ENCODE measurements at places on chromosomes 7 and 10.

GRCh38 chr7:94656658-94656924 is 658 bp upstream of the SGCE start:
- DNase-seq, result no peak

DNA sequence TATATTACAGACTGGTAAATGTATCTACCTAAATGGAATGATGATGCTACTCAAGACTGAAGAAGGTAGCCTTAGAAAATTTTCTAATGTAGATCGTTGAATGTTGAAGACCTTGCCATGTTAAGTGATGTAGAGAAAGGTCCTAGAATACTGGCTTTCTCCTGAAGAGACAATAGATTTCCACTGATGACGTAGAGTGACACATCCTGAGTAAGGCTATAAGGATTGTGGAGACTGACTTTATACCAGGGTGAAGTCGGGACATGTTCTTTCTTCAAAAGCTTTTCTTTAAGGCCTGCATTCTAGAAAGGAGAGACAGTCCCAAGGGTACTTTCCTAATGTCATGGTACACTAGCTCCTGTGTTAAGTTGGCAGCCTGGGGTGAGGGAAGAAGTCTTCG is 58.6 kb downstream of the PCDH15 start:
- no peak for DNase-seq

- no peak for DNase-seq
These were observed 88.6 kb downstream of the VWDE start for GRCh38 chr7:12315049-12315448.

DNA sequence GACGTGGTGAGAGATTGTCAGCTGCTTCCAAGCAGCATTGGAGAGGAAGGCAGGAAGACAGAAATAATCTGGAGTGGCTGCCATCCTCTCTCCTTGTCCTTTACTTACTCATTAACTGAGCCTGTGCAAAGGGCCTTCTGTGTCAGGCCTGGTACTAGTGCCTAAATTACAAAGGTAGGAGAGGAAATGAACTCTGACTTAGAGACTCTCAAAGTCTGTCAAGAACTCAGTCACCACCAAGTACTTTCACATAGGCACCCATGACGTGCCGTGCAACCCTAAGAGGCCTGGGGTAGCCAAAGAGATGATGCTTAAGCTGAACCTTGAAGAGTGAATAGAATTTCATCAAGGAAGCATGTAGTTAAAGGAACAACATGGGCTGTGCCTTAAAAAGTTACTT is 866.9 kb downstream of the LRMDA start:
- DNase-seq, result no peak

DNA sequence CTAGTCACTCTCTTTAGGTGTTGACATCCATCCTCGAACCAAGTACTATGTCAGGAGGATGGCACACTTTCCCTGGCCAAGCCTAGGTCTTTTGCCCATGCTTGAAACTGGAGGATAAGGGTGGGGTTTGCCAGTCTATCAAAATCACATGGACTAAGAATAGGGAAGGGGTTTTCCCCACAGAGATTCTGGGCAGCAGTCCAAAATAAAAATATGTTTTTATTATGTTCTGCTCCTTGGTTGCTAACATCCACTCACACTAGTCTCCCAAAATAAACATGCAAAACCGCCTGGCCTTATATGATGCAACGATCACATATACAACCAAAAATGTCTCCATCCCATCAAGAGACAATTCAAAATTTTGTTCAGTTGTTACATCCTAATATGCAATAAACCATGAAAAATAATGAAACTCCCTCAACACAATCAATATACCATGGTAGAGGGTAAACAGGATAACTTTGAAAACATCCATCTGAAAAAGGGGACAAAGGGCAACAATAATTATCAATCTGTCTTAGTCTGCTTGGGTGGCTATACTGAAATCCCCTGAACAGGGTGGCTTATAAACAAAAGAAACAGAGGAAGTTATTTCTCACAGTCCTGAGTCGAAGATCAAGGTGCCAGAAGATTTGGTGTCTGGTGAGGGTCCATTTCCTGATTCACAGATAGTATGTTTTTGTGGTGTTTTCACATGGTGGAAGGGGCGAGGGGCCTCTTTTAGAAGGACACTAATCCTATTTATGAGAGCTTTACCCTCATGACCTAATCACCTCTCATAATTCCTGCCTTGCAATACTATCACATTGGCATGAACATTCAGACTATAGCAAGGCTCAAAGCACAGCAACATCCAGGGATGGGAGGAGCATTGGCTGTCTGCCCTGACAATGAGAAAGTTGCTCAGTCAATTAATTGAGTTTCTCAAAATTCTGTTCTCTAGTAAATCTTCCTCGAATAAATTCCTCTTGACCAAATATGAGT is 159.3 kb downstream of the ETV1 start:
- DNase-seq, result no peak

DNA sequence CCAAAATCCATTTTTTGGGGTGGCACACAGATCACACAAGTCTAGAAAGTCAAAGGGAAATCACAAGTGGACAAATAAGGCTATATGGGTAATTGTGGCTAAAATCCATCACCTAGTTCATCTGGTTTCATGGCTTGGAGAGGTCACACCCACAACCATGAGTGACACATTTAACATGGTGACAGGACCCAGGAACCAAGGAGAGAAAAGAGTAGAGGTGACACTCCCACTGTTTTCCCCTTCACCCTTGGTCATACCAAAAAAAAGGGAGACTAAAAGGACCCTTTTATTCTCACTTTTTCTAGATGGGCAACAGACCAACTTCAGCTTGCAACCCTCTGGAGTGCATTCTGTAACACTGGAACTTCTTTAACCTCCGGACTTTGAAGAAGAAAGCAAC is 46.2 kb upstream of the ZNF107 start:
- DNase-seq, result no peak

DNA sequence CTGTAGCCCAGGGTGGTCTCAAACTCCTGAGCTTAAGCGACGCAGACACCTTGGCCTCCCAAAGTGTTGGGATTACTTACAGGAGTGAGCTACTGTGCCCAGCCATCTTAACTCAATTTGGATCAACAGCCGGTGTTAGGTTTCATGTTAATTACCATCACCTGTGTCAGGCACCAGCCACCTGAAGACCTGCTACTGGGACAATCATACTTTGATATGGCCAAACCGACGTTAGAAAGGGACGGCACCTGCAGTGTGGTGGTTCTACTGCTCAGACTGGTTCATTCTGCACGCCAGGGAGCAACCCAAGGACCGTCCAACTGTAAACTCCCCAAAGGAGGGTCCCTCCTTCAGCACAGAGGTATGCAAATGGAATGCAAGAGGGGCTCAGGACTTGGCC is 74.2 kb upstream of the CYTH3 start:
- no peak for DNase-seq

GRCh38 chr10:37488792-37489657 is 363.6 kb downstream of the ANKRD30A start:
- peak; percentile 92 for DNase-seq

GRCh38 chr7:156179872-156180390 is 367.7 kb upstream of the SHH start:
- DNase-seq, result no peak

DNA sequence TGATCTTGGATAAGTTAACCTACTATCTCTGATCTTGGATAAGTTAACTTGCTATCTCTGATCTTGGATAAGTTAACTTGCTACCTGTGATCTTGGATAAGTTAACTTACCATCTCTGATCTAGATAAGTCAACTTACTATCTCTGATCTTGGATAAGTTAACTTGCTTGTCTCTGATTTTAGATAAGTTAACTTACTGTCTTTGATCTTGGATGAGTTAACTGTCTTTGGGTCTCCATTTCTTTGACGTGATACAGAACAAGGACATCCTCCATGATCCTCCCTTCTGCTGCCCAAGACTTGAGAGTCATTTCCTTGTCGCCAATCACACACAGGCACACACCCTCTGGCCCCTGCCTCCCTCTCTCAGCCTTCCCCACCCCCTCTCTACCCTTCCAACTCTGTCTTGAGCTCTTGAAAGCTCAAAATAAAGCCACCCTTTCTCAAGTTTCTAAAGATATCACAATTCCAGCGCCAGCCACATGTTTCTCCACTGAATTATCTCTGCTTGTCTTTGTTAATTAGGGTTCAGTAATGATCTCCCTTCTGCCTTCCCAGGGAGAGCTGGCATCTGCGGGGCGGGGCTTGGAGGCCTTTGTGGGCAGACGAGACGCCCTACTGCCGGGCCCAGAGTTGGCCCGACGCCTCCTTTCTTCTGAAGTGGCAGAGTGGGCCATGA is 85.1 kb upstream of the GTF2I start:
- no peak for DNase-seq

GRCh38 chr7:156151658-156152057 is 339.4 kb upstream of the SHH start:
- no peak for DNase-seq
